ENCODE measurements at places on chromosomes 16 and 17.
A peak's percentile ranks its signal among the peaks of the same experiment; 100 is the strongest.

DNA sequence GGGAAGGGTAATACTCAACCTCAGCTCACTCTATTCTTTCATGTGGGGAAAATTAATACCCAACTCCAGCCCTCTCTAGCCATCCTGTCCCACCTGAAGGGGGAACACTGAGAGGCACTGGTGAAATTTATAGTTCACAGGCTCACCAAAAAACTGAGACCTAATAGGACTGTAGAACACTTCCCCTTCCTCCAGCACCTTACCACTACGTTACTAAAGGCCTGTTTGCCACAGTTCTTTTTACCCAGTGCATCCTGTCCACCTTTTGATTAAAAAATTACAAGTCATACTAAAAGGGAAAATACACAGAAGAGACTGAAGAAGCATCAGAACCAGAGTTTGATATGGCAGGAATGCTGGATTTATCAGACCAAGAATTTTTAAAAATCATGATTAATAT is 26.0 kb downstream of the DHRS7B start:
- no peak for DNase-seq

- no peak for DNase-seq
Measured at GRCh38 chr17:28968914-28969295, 17.6 kb upstream of the PHF12 start.

DNA sequence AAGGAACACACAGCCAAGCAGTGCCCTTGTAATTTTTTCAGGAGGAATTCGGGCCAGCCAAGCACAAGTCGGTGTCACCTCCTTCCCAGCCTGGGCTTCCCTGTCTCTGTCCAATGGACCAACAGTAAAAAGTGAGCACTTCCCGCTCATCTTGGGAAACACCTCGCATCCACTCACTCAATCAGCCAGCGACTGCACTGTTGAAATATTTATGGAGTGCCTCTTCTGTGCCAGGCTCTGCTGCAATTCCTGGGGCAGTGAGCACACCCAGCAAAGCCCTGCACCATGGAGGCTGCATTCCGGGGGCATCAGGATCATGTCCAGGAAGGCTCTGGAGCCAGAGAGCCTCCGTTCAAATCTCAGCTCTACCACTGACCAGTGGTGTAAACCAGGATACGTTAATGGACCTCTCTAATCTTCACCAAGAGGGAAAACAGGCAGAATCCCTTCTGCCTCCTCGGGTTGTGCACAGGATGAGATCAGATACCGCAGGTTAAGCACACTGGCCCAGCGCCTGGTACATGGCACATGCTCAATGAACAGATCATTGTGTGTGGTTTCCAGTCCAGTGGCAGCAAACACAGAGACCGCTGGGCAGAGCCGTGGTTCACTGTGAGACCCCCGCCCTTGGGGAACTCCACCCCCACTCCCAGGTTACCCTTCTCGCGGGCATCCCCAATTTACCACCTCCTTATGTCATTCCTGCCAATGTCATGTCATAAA is 194.3 kb downstream of the ZNF423 start:
- no peak for DNase-seq

- no peak for DNase-seq
Measured at GRCh38 chr17:47883589-47884426, 12.2 kb upstream of the SP2 start.

GRCh38 chr17:40686192-40686591 is 17.4 kb downstream of the KRT24 start:
- DNase-seq = no peak

- DNase-seq = no peak
Measured at GRCh38 chr16:73510852-73511251, 462.9 kb upstream of the ZFHX3 start.

DNA sequence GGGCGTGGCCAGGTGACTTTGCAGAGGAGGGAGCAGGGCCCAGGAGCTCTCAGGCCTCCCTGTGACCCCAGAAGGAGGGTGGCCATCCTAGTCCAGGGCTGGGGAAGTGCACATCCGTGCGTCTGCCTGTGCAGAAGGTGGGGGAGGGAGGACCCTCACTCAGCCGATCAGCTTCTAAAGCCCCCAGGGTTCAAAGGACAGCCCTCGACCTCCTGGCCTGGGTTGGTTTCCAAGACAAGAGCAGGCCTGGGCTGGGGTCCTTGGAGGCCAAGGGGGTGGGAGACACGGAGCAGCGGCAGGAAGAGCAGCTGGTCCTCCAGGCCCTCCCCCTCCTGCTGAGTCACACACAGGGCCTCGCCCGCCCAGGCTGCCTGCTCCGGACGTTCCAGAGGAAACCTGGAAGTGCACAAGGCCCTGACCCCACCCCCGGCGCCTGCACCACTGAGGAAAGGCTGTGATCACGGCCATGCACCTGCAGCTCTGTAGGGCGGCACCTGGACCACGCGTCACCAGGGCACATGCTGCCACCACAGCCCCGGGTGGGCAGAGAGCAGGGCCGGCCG is 67.1 kb upstream of the ZNF469 start:
- no peak for DNase-seq

- DNase-seq = peak; percentile 88
Measured at GRCh38 chr17:40322358-40323315, 13.7 kb downstream of the RARA start.

- DNase-seq = peak; percentile 70
Measured at GRCh38 chr17:66302761-66303626, 581 bp downstream of the PRKCA start.

GRCh38 chr16:72927199-72928089 is 120.5 kb downstream of the ZFHX3 start:
- no peak for DNase-seq

GRCh38 chr16:72657791-72658190 is 390.1 kb downstream of the ZFHX3 start:
- no peak for DNase-seq

DNA sequence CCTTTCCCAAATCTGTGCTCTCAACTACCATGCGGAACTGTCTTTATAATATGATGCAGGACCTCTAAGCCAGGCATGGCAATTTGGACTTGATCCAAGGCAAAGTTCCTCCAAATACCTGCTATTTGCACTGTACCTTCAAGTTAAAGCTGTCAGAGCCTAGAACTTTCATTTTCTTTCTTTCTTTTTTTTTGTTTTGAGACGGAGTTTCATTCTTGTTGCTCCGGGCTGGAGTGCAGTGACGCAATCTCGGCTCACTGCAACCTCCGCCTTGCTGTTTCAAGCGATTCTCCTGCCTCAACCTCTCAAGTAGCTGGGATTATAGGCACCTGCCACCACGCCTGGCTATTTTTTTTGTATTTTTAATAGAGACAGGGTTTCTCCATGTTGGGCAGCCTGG is 51.7 kb downstream of the ARHGAP27 start:
- DNase-seq = no peak

DNA sequence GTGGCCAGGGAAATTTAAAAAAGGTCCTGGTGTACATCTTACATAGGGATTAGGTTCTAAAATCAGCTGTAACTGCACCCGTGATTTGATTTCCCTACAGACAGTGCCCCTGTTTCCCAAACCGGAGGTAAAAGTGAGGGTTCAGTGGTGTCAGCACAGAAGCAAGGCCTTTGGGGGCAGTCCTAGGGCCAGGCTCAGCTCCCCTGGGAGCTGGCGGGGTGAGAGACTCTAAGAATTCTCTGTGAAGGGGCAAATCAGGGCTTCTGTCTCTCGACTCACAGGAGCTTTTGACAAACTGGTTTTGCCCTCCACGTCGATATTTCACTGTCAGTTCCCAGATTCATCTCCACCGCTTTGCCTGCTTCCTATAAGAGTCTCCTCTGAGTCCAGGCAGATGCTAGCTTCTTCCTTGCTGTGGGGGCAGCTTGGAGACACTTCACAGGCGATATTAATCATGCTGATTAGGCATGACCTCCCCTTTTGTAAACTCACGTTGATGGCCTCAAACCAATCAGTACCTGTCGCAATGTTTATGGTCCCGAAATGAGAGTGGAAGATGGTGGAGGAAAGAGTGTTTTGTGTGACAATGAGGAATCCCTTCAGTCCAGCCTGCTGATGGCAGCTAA is 234.2 kb upstream of the TOX3 start:
- DNase-seq = no peak

DNA sequence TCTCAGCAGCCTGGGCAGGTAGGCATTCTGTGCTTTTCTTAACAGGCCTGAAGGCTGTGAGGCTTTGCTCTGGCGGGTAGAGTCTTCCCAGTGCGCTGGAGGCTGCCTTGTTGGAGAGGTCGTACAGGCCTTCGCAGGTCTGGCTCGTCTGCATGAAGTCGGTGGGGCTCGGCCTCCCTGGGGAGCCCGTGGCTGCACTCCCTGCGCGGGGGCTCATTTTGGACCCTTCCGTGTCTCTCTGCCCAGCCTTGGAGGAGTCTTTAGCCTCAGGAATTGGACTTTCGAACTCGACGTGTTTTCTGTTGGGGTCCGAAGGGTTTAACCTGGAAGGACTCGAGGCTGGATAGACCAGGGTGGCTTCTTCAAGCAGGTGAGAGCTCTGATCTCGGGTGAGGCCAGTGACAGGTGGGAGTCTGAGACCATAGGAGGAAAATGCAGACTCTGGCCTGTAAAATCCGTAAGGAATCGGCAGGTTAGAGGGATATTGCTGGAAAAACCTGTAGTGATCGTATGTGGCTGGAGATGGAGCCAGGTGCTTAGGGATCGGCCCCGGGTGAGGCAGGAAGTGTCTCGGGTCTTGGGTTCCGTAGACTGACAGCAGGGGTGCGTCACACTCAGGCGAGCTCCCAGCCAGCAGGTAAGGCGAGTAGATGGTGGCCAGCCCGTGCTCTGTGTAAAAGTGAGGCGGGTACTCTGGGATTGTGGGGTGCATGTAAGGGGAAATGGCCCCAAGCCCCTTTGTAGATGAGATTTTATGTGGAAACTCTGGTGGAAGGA is 8.6 kb downstream of the ZNF750 start:
- DNase-seq = no peak

- no peak for DNase-seq
Measured at GRCh38 chr17:27529230-27529796, 73.1 kb downstream of the KSR1 start.

GRCh38 chr17:47981462-47981861 is 10.5 kb downstream of the CDK5RAP3 start:
- no peak for DNase-seq

DNA sequence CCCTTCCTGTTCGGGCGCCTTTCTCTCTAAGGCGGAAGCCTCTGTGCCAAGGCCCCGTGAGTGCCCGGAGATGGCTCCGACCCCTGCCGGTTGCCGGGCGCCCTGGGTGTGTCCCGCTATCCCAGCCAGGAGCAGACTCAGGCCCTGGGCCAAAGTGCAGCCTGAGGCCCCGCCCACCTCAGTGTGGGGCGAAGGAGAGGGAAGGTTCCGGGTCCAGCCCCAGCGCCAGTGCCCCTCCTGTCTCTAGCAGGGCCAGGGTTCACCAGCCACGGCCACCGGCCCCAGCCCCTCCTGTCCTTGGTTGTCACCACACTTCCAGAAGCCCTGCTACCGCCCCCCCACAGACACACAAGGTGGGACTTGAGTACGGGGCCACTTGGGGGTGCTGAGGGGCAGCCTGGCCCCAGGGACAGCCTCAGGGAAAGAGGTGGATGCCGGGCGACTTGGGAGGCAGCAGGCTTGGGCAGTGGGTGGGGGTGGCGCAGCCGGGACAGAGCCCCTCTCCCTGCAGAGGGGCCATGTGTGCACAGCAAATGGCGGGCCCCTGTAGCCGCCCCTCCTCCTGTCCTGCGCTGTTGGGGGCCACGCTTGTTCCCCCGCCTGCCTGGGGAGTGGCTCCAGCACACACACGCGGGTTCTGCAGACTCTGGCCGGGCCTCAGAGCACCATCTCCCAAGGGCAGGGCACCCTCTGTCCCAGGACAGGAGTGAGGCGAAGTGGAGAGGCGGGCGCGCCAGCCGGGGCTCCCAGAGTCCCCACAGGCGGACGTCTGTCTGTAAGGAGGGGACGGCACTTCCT is 6.0 kb downstream of the C1QTNF8 start:
- DNase-seq = no peak

- DNase-seq = no peak
Measured at GRCh38 chr16:27310576-27311447, 3.0 kb upstream of the IL4R start.

DNA sequence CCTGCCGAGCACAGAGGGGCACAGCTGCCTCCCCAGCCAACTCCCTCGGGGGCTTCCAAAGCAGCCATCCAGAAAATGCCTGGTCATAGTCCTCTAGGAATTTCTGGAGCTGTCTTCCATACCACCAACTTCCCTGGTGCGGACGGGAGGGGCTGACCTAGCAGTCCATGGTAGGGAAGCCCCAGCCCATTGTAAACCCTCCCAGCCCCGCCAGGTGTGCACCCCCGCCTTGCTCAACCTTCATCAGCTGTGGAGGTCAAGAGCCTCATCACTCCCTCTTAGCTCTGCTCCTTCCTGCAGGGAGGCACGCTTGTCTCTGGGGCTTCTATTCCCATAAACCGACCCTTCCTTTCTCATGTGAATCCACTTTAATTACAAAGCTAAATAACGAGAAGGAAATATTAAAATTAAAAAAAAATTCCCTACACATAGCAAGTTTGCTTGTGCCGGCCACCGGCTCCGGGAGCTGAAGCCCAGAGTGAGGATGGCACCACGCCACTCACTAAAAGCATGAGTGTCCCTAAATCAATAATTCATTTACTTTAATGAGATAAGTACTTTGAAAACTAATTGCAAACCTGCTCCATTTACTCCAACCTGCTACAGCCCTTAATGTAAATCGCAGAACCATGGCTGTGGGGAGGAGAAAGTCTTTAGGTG is 181.4 kb downstream of the ENGASE start:
- DNase-seq = no peak

DNA sequence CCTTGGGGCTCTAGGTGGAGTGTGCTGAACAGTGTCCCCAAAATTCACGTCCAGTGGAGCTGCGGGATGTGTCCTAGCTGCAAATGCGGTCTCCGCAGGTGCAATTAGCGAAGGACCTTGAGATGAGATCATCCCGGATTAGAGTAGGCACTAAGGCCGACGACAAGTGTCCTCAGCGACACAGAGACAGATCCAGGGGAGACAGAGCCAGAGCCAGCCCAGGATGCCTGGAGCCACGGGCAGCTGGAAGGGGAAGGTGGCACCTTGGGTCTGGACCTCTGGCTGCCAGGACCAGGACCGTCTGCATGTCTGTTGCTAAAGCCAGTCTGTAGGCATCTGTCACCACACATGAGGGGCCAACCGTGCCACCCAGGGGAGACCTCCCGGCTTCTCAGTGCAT is 24.5 kb downstream of the SLC7A5 start:
- DNase-seq = no peak

GRCh38 chr17:61587807-61588660 is 3.0 kb downstream of the NACA2 start:
- DNase-seq = no peak

DNA sequence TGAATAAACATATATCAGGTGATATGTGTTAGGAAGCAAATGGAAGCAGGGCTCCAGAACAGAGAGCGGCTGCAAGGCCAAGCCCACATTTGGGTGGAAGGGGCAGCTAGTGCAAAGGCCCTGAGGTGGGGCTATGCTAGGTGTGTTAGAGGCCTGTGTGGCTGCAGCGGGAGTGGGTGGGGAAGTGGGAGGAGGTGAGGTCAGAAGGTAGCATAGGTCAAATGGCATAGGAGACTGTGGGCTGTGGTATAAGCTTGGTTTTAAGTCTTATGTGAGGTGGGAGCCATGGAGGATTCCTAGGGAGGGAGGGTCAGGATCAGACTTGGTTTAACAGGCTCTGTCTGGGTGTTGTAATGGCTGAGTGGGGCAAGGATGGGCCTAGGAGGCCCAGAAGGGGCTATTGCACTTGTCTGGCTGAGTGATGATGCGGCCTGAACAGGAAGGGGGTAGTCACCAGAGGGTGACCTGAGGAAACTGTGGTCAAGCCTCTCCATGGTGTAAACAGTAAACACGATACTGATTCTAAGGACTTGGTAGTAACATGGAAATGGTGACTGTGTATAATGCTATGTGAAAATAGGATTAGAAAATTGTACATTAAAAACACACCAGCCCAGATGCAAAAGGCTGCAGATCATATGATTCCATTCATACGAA is 31.1 kb downstream of the RAI1 start:
- DNase-seq = peak; percentile 84

GRCh38 chr16:67248073-67248400 is 742 bp upstream of the SLC9A5 start:
- DNase-seq = peak; percentile 28
